Stimulated activated CD8-positive, alpha-beta memory T cell treated with anti-CD3 and anti-CD28 coated beads, Interleukin-4, amount 100 ng/mL, for 1 hour (primary cell): ENCODE measurements at places on chromosomes 4 and X.

- DNase-seq: no peak
These were observed 40.9 kb upstream of the VEGFC start for GRCh38 chr4:176833400-176834175.

GRCh38 chrX:17939724-17940123 is 78.6 kb upstream of the RAI2 start:
- no peak for DNase-seq

DNA sequence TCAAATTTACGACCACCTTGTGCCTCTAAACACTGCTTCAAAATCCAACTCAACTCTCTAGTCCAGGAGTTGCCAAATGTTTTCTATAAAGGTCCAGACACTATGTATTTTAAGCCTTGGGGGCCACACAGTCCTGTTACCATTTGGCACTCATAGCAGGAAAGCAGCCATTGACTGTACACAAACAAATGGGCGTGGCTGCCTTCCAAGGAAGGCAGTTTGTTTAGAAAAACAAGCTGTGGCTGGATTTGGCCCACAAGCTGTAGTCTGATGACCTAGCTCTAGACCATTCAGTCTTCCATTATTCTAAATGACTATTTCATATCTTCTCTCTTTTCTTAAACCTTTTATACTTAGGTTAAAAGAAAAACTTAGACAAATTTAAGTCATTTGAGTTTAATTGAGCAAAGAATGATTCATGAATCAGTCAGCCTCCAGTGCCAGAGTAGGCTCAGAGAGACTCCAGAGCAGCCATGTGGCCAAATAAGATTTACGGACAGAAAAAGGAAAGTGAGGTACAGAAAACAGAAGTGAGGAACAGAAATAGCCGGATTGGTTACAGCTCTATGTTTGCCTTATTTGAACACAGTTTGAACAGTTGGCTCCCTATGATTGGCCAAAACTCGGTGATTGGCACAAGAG is 825.8 kb upstream of the LCORL start:
- no peak for DNase-seq

DNA sequence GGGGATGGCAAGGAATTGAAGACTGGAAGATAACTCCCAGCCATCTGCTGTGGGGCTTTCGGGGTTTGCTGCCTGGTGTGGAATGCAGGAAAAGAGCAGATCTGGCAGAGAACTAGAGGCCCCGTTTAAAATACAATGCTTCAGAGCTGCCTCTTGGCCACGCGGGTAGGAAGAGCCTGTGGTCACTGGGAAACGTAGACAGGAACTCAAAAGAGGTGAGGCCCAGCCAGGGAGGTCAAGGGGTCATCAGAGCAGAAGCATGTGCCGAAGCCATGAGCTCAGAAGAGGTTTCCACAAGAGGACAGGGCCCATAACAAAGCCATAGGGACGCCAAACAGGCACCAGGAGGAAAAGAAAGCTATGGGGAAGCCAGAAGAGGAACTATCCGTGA is 14.5 kb upstream of the STS start:
- DNase-seq: no peak

DNA sequence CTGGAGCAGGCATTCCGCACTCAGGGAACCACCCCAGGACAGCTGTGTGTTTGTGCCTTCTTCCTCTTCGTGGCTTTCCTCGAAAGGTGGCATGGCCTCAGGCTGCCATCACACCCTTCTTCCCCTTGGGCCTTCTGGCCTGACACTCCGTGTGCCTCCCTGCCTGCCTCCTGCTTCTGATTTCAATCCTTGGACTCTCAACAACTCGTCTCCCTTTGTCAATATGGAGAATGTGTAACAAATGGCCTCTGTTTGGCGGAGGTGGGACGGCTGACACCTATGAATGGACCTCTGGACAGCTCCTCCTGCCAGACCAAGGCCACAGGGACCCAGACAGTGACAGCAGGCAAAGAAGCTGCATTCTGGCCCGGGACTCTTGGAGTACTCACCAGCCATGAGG is 137.0 kb downstream of the ENPP6 start:
- DNase-seq: no peak

DNA sequence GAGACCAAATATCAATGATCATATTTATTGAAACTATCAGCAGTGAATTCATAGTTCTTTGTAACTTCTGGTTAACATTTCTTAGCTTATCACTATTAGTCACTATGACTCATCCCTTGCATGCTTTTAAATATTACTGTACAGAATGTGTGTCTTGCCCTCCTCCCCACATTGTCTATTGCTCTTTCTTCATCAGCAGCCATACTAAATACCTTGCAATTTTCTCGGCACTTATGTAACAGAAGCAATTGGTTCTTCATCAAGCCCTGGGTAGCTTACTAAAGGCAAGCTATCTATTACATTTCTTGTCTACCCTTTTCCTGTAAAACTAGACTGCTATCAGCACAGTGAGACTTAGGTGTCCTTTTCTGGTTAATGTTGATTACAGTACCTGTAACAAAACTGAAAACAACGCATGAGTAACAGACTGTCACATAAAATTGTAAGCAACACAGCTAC is 8.2 kb downstream of the KLHL4 start:
- DNase-seq: no peak

DNA sequence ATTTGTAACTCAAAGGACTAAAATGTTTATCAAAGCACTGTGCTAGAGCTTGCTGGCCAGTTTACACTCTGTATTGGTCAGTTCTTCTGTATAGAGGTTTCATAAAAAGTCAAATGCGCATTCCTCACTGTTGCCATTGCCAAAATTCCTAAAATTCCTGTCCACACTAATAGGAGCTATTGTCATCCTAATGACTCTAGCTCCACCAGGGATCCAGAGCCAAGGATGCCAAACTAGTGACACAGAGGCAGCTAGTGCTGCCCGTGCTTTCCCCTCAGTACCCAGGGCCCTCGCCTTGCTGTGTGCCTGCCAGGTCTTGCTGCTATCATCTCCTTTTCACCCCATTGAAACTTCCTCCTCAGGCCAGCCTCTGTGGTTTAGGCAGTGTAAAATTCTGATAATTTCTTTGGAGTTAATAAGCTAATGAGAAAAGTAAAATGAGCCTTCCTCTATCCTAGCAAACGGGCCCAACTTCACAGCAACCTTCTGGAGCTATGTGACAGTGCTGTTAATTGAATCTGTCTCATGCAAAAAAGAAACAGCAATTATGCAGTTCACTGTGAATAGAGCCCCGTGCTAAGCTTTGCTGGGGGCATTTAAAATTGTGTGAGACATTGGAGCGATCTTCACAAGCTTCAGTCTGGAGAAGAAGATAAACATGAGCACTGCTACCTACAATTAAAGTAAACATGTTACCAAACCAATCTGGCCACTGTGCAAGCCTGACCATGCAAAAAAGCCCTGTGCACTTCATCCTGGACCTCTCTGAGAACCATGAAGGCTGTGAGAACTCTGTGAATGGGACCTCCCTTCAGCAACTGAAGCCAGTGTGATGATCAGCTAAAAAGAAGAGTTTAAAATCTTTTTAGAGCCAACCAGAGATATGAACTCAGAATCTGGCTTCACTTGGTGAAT is 43.1 kb upstream of the FGF2 start:
- no peak for DNase-seq

GRCh38 chr4:107658400-107659336 is 61.4 kb downstream of the PAPSS1 start:
- DNase-seq: no peak

- no peak for DNase-seq
These were observed 145.3 kb downstream of the ATRX start for GRCh38 chrX:77640702-77641101.
